ENCODE measurements at places on chromosomes 12 and 14.

- no peak for DNase-seq
These were observed 35.5 kb downstream of the HECTD1 start for GRCh38 chr14:31172084-31172483.

GRCh38 chr14:38128640-38129039 is 79.1 kb upstream of the SSTR1 start:
- no peak for DNase-seq

DNA sequence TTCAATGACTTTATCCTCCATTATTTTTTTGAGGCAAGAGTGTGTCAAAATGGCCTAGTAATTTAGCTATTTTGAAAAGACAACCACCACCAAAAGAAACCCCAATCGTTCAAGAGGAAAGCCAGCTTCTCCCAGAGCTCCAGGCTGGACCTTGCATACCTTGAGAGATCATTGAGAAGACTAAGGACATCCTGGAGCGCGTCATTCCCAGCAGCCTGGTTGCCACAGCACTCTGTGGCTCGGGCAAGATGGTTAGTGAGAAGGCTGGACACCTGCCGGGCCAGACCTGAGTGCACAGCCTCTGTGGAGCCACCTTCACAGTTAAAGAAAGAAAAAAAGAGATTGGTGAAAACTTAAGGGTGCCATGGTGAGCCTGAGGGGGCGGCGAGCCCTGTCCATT is 111.4 kb downstream of the TRAFD1 start:
- DNase-seq = no peak

- DNase-seq = no peak
These were observed 15.0 kb upstream of the TMEM119 start for GRCh38 chr12:108612788-108613282.

DNA sequence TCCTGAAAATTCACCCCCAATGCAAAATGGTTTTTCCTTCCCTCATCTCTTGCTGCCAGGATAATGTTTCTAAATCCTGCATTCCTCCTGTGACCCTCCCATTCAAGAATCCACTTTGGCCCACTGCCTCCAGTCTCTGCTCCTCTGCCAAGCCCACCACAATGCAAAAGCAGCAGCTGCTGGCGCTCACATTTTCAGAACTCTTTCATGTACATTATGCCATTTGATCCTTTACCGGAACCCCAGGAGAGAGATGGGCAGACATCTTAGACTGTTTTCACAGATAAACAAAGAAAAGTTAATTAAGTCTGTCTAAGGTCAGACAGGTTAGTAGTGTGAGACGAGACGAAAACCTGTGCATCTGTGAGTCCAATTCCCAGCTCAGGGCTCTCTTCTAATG is 12.9 kb downstream of the LRIG3 start:
- DNase-seq = no peak

DNA sequence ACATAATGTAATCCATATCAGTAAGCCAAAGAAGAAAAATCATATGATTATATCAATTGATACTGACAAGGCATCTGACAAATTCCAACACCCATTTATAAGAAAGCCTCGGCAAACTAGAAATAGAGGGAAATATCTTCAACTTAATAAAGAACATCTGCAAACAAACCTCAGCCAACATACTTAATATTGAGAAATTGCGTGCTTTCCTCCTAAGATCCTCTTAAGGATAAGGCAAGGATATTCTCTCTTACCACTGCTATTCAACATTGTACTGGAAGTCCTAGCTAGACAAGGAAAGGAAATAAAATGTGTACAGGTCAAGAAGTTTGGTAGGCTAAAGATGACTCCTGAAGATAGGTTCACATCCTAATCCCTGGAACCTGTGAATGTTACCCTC is 115.9 kb downstream of the DERA start:
- no peak for DNase-seq

- no peak for DNase-seq
These were observed 425.9 kb downstream of the FSCB start for GRCh38 chr14:44081146-44081545.

- DNase-seq = no peak
These were observed 20.7 kb upstream of the NEK9 start for GRCh38 chr14:75147423-75148071.

GRCh38 chr14:33435911-33436689 is 497.4 kb downstream of the NPAS3 start:
- no peak for DNase-seq

DNA sequence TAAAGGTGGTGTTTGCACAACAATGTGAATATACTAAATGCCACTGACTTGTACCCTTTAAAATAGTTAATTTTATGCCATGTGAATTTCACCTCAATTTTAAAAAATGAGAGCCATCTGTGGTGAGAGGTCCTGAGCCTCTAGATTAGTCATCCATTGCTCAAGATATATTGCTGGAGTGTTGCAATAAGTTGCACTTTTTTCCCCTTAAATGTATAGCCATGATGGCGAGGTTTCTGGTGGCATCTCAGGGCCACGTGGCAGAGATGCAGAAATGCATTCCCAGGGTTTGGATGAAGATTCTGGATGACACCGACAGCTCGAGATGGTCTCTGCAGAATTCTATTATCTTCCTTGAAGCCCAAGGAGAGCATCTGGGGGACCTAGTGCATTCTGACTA is 153.7 kb downstream of the AACS start:
- no peak for DNase-seq

DNA sequence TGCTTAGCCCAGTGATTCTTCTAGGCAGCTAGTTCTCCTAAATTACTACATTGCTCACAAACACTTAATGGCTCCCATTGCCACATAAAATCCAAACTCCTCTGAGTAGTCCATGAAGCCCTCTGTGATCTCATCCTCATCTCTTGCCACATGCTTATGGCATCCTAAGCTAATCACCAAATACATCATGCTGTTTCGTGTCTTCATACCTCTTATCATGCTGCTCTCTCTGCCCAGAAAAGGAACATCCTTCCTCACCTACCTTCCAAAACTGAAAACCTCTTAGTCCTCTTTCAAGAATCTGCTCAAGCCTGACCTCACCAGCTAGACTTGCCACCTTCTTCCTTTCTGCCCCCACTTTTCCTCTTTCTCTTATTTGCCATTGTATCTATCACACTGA is 108.5 kb downstream of the DUSP6 start:
- no peak for DNase-seq

DNA sequence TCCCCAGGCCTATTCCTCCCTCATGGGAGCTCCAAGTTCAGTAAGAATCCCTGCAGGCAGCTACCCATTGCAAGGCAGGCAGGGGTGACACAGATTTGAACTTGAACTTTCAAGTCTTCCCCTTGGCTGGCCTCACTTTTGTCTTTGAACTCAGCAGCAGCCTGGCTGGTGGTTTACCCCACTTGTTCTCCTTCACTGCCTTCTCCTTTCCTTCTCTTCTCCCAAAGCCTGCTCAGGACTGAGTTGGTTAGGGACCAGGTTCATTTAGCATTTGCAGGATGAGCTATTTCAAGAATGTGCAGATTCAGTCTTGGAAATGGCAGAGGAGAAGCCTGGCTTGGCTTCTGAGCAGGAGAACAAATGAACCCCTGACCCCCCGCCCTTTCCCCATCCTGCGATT is 67.7 kb upstream of the TBX3 start:
- DNase-seq = no peak

Measured in stimulated activated CD4-positive, alpha-beta T cell treated with anti-CD3 and anti-CD28 coated beads, Interleukin-12 subunit alpha, Interleukin-12 subunit beta, amount 100 ng/mL, for 4 hours (primary cell).